Stomach (tissue), 19 donors: ENCODE measurements at places on chromosomes 6 and 20.

GRCh38 chr20:11401988-11402387 is 515.7 kb upstream of the BTBD3 start:
- DNase-seq: no peak

DNA sequence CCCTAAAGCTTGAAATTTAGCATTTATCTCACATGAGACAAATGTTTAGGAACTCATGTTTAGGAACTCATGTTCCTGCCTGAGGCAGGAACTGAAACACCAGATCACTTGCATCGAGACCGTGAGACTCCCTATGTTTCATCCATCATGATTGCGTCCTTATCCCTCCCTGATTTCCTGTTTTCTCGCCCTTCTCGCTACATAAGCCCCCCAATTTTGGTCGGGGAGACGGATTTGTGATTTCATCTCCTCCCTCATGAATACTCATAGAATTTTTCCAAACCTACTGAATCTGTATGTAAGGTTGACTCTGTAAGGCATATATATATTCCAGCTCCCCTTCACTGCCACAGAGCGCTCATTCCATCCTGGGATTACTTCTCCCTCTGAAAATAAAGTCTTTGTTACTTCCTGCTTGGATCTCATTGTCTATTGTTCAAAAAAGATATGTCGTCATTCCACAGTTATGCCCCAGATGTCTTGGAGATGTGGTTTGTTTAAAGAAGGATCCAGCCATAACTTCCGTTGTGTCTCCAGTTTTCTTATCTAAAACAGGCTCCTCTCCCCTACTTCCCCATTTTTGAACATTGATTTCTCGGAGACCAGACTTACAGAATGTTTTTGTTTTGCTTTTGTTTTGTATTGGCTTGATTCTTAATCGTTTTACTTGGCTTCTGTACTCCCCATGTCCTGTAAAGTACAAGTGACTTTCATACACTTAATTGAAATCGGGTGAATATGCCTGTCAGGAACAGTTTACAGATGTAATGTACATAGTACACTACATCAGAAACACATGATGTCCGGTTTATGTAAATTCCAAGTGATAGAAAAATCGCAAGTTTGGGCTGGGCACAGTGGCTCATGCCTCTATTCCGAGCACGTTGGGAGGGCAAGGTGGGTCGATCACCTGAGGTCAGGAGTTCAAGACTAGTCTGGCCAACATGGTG is 118.7 kb downstream of the HFE start:
- DNase-seq: no peak

DNA sequence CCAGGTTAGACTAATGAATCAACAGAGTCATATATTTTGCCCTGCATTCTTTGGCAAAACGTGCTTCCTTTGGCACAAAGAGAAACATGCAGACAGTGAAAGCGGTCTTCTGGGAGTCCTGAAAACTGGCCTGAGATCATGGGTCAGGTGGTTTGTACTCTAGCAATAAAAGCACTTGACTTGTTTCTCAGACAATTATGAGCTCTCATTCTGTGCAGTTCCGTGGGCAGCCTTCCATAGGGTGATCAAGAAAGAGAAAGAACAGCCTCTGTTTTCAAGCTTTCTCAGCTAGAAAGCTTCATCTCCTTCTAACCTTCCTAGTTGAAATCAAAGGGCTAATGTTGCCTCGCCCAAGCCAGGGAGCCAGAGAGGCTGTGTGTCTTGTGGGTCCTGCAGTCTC is 62.7 kb upstream of the ISM1 start:
- DNase-seq: peak; percentile 34

- DNase-seq: peak; percentile 75
Observed at GRCh38 chr6:13248053-13248452, 80.3 kb downstream of the TBC1D7 start.

DNA sequence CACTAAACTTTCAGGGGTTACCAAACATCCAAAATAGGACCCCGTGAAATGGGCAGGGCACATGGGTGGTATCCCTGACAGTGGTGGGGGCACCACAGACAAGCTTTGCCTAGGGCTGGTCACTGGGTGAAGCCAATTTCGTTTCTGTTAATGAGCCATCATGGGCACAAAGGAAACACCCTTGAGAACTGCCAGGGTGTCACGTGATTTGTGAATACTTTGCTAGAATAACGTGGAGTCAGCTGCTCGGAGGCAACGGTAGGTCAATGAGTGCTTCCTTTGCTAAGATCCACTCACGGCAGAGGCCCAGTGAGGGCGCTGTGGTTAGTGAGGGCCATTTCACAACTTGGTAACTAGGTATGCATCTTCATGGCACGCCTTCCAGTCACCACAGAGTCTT is 87.7 kb upstream of the AGPAT4 start:
- DNase-seq: no peak

- DNase-seq: no peak
Observed at GRCh38 chr6:83852528-83853177, 507 bp upstream of the RIPPLY2 start.

- no peak for DNase-seq
Observed at GRCh38 chr6:31010393-31011060, at the start of gene MUC22. TSS of gene MUC22 (plus strand) at chr6:31010474. CDS start at chr6:31010707, 233 bp downstream.
